ENCODE measurements at places on chromosomes 7 and 10.
A peak's percentile ranks its signal among the peaks of the same experiment; 100 is the strongest.

DNA sequence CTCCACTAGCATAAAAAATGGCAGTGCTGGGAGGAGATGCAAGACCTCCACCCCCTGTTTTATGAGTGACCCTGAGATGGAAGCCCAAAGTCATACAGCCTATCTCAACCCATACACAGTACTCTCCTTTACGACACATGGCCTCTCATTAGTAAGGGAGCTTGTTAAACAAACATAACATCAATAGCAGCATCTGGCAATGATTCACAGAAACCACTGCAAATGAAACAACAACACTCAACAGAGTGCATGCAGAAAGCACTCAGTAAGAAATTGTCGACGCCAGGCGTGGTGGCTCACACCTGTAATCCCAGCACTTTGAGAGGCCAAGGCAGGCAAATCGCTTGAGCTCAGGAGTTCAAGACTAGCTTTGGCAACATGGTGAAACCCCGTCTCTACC, 27.5 kb upstream of the FIGNL1 start:
- no peak for DNase-seq

DNA sequence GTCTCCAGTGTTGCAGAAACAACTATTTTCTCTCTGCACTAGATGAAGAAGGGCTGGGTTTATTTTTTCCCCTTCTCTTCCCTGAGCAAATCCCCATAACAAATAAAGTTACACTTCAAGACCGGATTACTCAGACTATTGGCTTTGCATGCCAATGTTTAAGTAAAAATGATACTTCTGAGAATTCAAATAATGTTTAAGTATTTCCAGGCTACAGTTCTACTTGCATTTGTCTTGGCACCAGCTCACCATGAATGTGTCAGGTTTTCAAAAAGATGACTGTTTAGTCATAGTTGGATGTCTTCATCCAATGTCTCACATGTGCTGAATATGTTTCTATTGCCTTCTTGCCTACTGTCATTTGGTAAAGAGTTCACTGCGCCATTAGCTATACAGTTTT, 912.6 kb downstream of the GATA3 start:
- DNase-seq, result no peak

DNA sequence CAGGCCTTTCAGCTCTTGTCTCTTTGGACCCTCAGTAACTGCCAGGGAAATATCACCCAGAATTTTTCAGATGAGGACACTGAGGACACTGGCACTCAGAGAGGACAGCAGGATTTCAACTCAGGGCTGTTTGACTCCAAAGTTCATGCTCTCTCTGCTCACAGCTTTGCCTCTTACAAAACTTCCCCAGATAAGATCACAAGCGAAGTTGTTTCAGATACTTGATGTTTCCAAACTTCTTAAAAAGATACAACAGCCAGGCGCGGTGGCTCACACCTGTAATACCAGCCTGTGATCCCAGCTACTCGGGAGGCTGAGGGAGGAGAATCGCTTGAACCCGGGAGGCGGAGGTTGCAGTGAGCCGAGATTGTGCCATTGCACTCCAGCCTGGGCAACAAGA, 32.4 kb upstream of the ZRANB1 start:
- no peak for DNase-seq

GRCh38 chr7:39321909-39322498, 244.2 kb upstream of the YAE1 start:
- no peak for DNase-seq

- no peak for DNase-seq
These were observed 57.9 kb upstream of the FEZF1 start for GRCh38 chr7:122362473-122362872.

- no peak for DNase-seq
These were observed 9.0 kb downstream of the OAT start for GRCh38 chr10:124409696-124410095.

DNA sequence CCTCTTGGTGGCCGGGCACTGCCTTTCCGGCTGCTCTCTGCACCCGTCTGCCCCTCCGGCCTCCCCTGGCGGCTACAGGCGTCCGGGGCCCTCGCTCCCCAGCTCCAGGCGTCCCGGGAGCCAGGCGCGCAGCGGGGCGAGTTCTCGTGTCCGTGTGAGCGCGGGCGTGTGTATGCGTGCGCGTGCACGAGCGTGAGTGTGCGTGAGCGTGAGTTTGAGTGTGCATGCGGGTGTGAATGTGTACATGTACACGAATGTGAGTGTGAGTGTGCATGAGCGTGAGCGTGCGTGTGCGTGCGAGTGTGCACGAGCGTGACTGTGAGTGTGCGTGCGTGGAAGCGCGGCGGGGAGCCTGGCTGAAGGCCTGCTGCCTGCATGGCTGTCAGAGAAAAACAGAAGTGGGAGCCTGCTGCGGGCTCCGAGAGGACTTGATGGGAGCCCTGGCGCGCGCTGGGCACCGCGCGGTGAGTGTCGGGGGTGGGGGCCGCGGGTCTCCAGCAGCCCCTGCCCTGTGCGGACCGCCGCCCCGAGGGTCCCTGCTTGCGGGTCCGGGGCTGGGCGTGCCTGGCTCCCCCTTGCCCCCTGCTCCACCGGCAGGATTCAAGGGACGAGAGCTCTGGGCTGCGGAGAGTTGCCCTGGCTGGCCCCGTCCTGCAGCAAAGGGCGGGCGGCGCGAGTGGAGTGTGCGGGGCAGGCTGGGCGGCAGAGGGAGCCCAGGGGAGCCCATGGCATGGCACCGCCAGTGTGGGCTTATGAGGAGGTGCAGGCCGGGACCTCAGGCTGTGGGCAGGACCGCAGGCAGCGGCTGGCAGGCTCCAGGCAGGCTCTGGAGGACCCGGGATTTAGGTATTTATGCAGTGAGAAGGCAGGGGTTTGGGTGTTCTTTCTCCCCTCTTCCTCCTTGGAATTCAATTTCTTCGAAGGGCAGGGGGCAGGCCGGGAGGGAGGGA, 75.8 kb upstream of the EN2 start:
- peak; percentile 39 for DNase-seq
